ENCODE measurements at places on chromosomes 4 and X.

DNA sequence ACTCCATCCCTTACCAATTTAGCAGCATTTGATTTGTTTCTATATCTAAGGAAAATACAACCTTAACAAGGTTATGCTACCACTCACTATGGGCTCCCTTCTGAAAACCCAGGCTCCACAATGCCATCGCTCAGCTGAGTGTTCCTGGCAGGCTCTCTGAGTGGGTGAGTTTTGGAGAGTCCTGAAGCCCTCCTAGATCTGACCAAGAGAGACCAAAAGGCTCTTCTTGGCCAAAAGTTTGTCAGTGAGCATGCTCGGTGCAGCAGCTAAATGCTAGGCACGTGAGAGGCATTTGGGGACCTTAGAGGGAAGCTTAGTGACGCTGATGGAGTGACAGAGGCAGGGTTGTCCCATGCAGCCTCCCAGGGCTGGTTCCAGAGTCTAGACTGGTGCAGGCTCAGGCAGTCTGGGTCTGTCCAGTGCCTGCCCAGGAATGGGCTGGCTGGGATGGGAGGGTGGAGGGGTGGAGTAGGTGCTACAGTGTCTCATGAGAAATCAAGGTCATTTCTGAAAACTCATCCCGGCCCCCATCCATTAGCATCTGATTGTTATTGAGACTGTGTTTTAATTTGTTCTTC is 346.8 kb downstream of the NR3C2 start:
- DNase-seq: no peak

DNA sequence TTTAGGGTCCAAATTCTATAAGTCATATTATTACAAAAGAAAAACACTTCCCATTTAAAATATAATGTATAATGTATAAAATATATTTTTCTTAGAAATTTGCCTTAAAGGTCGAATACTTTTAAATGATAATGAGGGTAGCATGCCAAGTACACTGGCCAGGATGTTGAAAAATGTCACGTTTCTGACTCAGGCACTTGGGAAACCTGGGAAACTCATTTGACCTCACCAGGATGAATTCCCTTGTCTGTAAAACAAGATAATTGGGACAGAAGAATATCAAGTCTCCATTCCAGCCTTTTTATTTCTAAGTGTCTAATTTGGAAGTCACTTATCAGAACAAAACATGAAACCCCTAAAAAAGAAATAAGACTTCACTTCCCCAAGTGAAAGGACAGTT is 3.4 kb upstream of the SLC39A8 start:
- DNase-seq: no peak

GRCh38 chr4:154366956-154367355 is 124.6 kb downstream of the DCHS2 start:
- no peak for DNase-seq

GRCh38 chr4:184382189-184382846 is 92.0 kb downstream of the IRF2 start:
- DNase-seq: no peak

DNA sequence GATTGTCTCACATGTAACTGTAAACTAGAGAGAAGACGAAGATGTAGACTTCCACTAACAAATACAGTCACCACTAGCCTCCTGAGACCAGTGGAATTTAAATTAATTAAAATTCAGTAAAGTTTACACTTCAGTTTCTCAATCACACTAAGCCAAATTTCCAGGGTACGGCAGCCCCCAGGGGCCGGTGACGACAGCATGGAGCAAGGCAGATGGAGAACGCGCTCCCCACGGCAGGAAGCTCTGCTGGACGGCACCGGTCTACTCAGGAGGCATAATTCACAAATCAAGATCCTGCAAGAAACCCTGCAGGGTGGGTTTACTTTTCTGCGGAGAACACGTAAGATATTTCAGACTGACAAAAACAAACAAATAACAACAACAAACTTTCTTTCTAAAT is 80.7 kb downstream of the FAT1 start:
- no peak for DNase-seq

DNA sequence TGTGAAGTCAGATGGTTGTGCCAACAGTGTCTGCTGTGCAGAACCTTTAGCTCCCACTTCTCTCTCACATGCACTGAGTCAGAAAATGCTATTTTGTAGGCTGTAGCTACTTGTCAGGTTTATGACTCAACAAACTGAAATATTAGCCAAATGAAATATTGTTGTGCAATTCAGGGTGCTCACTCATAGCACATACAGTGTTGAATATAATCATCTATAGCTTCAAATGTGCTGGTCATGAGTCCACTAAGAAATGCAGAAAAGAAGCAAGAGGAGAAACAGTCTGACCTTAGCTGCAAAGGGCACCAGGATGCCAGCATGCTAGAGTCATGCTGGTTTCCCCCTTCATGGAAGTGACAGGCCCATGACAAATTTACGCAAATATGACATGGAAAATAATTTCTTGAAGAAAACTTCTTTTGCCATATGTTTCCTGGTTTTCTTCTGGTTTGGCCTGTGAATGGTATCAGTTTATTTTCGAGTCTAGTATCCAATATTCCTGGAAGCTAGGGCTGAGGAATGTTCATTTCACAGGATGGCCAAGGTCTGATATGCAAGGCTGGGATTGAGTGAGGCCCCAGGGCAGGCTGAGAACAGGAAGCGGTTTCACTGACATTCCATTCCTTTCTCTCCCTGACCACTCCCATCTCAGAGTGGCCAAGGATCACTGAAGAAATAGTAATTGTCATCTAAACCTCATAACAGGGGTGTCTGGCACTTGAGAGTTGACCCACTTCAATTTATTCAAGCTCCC is 10.3 kb upstream of the CXCL2 start:
- no peak for DNase-seq

- no peak for DNase-seq
Measured at GRCh38 chr4:182454440-182455013, 211.3 kb downstream of the TENM3 start.

DNA sequence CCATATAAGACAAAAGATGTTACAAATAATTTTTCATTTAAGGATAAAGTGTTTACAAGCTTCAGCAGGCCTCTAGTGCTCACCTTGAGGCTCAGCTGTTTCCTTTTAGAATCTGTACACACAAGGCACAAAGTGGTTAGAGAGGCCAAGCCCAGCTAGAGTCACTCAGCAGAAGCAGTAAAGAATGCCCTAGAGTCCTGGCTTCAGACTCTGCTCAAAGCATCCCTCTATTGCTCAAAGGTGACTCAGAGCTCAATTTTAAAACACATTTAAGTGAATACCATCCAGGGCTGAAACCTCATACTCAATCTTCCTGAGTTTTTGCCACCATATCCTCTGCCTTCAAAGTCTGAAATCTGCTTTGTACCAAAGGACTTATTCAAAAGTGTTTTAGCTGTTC is 22.6 kb upstream of the PHF8 start:
- DNase-seq: no peak

GRCh38 chr4:25786497-25787065 is 76.2 kb downstream of the SEL1L3 start:
- no peak for DNase-seq

DNA sequence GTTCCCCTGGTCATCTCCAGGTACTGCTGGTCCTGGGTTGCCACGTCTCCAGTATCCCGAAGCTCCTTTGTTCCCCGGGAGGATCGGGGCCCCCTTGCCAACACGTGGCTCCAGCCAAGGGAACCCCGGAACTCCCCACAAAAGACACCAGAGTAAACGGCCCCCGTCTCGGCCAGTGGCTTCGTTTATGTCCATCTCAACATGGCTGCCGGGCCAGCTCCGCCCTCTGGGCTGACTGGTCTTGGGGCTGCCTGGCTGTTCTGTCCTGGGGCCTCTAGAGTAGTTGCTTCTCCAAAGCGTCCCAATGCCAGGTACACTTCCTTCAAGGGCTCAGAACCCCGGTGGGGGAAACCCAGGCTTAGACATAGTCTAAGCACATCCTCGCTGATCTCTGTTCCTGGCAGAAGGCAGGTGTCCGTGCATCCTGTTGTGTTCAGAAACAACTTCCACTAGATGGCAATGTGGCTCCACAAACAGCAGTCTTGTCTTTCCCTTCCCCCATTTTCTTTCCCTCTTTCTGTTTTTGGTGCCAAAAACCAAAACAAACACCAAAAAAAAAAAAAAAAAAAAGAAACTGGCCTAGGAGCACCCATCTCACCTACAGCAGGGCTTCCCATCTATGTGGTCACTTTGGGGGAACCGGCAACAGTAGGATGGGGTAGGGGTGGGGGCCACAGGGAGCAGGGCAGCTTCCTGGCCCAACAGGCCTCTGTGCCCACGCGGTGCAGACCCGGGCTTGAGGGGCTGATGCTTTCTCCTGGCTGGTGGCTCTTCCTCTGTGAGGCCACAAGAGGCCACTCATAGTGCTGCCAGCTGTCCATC is 35.3 kb downstream of the NBDY start:
- DNase-seq: peak; percentile 66

GRCh38 chrX:10474510-10474909 is 145.9 kb downstream of the MID1 start:
- DNase-seq: no peak

DNA sequence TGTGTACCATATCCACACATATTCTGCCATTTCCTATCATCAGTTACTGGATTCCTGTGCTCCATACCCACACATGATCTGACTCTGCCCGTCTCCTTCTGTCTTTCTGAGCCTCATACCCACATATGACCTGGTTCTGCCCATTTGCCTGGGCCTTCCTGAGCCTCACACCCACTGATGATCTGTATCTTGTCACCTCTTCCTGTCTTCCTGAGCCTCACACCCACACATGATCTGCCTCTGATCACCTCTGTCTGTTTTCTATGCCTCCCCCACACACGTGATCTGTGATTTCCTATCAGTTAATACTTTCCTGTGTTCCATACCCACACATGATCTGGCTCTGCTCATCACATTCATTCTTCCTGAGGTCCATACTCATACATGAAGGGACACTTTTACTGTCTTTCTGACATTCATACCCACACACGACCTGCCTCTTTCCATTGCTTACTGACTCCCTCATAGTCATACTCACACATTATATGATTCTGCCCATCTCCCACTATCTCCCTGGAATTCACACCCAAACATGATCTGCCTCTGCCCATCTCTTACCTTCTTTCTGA is 32.5 kb downstream of the SCML1 start:
- DNase-seq: no peak

GRCh38 chr4:24922416-24922815 is 9.6 kb upstream of the CCDC149 start:
- no peak for DNase-seq

GRCh38 chr4:139763672-139764071 is 98.1 kb downstream of the MGST2 start:
- DNase-seq: no peak

DNA sequence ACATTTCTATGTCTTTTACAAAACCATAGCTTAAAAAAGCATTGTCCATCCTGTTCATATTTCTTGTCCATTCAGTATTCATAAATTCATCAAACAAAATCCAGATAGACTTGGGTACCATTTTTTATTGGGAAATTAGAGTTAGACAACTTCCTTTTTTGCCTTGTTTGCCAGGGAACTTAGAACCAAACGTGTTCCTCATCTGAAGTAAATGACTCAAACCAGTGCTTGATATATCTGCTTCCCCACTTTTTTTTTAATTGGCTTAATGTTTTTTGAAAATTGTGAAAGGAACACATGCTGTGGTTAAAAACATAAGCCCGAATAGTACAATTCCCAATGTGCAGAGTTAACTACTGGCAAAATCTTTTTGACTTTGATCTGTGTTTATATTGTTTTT is 44.2 kb downstream of the DLG3 start:
- DNase-seq: no peak

GRCh38 chr4:183205709-183206108 is 106.7 kb downstream of the WWC2 start:
- DNase-seq: no peak

DNA sequence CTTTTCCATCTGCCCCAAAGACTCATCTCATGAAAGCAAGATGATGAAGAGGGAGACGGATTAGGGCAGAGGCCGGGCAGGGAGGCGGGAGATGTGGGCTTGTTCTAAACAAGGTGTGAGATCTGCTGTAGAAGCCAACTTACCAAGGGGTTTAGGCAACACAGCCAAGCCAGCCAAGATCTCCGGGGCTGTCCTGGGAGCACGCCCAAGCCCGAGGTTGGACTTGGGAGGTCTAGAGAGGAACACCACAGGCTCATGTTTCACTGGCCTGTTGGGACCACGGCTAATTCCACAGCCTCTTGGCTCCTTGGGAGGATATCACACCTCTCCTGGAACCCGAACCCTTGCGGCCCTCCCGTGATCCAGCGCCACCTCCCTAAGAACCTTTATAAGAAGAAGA is 171.4 kb downstream of the CRLF2 start:
- no peak for DNase-seq

DNA sequence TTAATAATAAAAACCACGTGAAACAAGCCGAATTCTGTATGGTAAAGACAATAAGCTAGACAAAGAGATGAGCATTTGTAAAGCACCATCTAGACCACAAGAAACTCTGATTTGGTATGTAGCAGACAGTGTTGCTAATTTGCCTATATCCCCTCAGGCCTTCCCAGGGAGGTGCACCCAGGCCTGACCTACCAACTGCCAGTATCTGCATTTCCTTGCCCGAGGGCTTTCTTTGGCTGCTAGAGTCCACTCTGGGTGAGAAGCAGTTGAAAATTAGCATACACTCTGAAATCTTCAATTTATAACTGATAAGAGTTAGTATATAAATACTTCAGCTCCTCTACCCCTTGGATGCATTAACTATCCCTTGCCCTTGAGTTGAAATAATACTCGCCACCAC is 37.4 kb upstream of the IL1RAPL1 start:
- DNase-seq: no peak

GRCh38 chr4:182969651-182970279 is 52.6 kb upstream of the DCTD start:
- no peak for DNase-seq

- DNase-seq: no peak
Measured at GRCh38 chr4:15262396-15262795, 165.4 kb upstream of the C1QTNF7 start.

GRCh38 chr4:8639021-8639420 is 46.5 kb downstream of the CPZ start:
- DNase-seq: no peak

DNA sequence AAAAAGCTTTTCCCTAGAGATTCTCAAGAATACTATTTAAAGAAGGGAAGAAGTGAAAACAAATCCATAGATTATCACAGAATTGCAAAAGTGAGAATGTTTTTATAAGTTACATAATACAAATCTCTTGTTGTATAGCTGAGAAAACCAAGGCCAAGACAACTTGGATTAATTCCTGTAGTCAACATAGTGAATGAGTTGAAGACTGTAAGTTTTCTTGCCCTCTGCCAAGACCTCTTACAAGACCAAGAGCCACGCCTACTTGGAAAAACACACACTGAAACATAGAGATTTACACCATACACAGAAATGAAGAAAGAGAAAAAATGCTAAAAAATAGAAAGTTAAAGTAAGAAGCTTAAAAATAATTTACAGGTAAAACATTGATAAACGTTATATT is 2024.0 kb downstream of the PCDH7 start:
- no peak for DNase-seq

GRCh38 chr4:41057467-41057866 is 156.9 kb downstream of the APBB2 start:
- no peak for DNase-seq

DNA sequence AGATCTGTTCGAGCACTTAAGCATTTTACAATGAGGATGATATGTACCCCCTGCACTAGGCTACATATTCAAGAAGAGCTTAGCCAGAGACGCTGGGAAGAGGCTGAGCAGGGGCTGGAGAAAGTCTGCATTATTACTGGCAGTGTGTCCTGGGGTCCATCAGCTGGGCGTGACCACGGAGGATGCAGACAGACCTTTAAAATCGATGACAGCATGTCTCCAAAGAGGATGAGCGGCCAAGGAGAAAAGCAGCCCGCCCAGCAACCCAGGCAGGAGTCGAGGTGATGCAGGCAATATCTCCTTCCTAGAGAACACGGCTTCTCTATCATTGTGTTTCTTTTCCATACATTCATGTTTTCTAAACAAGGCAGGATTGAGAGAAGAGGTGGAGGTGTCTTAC is 300.7 kb downstream of the USP46 start:
- DNase-seq: no peak

Data from activated T-helper 1 cell treated with Interleukin-2 at 50 U/mL for 16 hours (primary cell).